ENCODE measurements at places on chromosomes 13 and 19.

DNA sequence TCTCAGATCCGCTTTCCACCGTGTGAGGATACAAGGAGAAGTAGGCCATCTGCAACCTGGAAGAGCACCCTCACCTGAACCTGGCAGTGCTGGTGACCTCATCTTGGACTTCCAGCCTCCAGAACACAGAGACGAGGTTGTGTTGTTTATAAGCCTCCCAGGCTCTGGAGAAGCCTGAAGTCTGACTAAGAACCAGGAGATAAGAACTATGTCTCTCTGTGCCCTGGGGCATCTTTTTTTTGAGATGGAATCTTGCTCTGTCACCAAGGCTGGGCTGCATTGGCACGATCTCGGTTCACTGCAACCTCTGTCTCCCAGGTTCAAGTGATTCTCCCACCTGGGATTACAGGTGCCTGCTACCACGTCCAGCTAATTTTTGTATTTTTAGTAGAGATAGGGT, 14.5 kb downstream of the FCGBP start:
- DNase-seq = no peak

GRCh38 chr13:101661839-101662238, 209.4 kb downstream of the ITGBL1 start:
- DNase-seq = no peak

DNA sequence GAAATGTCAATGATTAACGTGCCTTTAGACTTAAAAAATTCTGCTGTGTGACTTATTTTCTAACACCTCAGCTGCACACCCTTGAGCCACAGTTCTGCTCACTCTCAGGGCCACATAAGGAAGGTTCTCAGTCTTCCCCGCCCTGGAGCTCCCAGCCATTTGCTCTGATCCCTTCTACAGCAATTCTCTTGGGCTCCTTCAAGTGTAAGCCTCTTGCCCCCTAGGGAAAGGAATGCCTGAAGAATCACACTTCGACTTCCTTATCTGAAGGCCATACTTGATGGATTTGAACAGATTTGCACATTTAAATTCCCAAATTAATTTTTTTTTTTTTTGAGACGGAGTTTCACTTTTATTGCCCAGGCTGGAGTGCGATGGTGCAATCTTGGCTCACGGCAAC, 44.2 kb downstream of the RASA3 start:
- no peak for DNase-seq

DNA sequence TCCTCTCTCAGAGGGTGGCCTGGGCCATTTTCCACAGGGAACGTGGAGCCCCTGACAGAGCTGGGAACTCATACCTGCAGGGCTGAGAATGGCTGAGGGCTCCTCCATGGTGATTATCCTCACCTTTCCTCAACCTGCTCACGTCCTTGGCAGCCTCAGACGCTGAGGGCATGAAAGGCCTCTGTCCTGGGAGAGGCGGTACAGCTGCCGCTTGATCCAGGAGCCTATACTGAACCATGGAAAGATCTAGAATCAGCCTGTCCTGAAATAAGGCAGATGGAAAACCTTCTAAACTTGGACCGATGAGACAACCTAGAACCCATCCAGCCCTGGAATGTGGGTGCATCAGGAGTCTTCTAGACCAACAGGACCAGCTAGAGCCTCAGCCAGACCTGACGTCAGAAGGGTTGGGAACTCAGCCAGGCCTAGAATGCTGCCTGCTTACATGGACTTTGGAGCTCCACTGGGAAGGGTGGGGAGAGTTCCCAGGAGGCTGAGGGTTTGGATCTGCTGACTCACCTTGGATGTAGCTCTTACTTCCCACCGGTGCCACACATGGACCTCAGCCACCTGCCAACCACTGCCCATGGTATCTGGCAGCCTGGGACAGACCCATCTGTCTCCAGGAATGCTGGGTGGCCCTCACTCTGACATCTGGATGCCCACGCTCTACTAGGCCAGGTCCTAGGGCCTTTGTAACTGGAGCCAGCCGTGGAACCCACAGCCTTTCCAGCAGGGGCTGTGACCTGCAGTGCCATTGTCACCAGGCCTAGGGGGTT, 7.5 kb downstream of the KCTD15 start:
- no peak for DNase-seq

DNA sequence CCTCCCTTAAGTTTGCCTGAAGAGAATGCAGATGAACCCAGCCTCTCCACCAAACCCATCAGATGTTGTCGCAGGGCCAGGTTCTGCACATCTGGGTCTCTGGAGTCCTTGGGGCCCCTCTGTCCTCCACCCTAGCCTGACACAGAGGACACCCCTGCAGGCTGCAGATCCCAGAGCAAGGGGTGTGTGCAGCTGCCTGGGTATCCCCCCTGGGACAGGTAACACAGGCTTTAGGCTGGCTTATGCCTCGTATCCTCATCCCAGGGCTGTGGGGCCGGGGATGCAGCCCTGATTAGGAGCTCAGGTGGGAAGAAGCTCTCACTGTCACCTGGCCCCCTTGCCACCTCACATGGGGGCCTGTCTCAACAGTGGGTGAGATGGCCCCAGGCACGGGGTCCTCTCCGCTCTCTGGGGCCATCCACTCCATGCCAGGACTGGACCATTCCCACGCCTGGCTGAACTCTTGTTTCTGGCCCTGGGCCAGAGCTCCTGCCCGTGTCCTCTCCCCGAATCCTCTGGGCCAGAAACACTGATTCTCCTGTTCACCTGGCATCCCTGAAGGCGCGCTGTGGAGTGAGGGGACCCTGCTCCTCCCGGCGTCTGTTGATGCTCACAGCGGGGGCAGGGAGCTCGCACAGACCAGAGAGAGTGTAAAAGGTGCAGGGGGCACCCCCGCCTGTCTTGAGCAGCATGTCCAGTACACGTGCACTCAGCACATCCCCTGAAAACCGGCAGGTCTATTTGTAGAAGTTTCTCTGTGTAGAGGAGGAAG, 38.7 kb upstream of the TPM4 start:
- DNase-seq = no peak

GRCh38 chr13:27182844-27183497, 11.4 kb upstream of the USP12 start:
- no peak for DNase-seq

- no peak for DNase-seq
Measured at GRCh38 chr13:76512721-76513145, 373.5 kb downstream of the KCTD12 start.

DNA sequence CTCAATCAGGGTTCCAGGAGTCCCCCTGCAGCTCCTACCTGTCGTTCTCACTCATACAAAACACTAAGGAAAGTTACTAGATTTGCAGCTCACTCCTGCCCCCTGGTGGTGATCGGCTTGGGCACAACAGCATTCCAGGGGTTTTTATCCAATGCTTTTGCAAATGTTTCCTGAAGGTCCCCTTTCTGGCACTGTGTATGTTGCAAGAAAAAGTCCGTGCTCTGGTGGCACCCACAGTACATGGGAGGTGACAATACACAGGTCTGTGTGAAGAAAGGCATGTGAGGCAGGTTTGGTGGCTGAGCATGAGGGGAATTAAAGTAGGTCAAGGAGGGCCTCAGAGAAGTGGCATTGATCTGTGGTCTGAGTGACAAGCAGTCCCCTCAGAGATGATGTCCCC, 8.6 kb upstream of the TYK2 start:
- peak; percentile 72 for DNase-seq

GRCh38 chr13:74485757-74486156, 351.6 kb upstream of the KLF12 start:
- no peak for DNase-seq

DNA sequence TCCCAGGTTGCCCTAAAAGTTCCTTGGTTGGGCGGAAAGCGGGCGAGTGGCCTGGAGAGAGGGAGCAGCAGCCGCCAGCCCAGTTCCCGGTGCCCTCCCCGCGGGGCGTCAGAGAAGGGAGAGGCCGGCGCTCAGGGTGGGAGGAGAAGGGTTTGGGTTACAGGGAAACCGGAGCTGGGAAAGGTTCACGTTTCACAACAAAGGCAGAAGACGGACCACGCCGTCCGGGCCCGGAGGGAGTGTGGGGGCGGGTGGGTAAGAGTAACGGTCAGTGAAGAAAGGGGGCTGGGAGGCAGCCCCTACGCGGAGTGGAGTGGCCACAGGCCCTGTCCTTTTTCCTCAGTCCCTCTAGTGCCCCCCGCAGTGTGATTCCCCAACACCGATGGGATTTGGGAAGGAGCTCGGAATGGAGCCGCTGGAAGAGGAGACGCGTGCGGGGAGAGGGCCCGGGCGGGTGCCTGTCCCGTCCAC, 1.6 kb downstream of the SIX5 start:
- DNase-seq = no peak

DNA sequence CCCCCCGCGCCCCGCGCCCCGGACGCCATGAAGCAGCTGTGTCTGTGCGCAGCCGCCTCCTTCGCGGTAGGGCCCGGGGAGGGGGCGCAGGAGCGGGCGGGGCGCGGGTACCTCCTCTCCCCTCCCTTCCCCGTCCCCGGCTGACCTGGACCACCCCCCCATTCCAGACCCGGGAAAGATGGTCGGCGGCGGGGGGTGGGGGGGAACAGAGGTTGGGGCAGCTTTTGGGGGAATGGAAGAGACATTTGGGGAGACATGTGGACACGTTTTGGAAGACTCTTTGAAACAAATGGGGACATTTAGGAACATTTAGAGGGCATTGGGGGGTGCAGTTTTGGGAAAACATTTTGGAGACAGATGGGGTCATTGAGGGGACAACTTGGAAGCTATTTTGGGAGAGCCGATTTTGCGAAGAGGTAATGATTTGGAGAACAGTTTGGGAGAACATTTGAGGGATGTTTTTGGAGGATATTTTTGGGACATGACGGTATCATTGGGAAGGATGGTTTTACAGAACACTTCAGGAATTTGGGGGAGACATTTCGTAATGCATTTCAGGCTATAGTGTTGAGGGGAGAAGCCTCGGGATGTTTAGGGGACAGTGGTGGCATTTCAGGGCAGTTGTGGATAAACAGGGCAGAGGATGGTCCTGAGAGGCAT, 16.1 kb downstream of the ANKRD24 start:
- DNase-seq = no peak

GRCh38 chr19:53865918-53866864, 1.5 kb upstream of the MYADM start:
- DNase-seq = peak; percentile 79

- DNase-seq = no peak
Measured at GRCh38 chr13:47843005-47843404, 158.1 kb downstream of the SUCLA2 start.

DNA sequence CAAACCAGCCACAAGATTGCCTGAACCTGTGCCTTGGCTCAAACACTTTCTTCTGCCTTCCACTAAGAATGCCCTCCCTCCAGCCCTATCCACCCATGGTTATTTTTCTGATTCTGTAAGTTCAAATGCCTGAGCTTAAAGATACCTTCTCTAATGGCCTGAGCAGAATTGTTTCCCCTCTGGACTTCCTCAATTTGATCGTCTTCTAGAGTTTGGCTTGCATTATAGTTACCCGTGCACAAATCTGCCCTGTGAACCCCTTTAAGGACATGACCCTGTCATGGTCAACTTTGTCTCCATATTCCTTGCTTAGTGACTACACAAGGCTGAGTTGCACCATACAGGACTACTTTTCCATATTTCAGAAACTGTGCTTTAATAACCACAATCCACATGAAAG, 481.0 kb downstream of the FOXO1 start:
- no peak for DNase-seq

DNA sequence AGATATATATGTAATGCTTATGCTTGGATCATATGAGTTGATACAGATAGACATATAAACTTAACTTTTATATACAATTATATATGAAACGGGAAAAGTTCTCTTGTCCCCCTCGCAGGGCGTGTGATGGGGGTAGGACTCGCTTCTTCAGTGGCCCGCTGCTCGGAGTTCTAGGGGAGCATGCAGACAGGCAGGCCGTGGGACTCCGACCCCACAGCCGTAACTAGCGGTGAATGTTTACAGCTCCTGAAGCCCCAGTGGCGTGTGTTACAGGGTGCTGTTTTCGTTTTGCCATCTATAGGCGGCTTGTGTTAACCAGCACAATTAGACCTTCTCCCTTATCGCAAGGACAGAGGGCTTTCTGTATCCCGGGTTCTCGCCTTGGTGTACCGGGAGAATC, 1899.8 kb downstream of the PCDH9 start:
- no peak for DNase-seq

GRCh38 chr19:50649433-50650391, at the start of gene C19orf81:
Gene C19orf81 (plus strand): TSS chr19:50649445. CDS start chr19:50649445, 0 bp downstream.
- no peak for DNase-seq

DNA sequence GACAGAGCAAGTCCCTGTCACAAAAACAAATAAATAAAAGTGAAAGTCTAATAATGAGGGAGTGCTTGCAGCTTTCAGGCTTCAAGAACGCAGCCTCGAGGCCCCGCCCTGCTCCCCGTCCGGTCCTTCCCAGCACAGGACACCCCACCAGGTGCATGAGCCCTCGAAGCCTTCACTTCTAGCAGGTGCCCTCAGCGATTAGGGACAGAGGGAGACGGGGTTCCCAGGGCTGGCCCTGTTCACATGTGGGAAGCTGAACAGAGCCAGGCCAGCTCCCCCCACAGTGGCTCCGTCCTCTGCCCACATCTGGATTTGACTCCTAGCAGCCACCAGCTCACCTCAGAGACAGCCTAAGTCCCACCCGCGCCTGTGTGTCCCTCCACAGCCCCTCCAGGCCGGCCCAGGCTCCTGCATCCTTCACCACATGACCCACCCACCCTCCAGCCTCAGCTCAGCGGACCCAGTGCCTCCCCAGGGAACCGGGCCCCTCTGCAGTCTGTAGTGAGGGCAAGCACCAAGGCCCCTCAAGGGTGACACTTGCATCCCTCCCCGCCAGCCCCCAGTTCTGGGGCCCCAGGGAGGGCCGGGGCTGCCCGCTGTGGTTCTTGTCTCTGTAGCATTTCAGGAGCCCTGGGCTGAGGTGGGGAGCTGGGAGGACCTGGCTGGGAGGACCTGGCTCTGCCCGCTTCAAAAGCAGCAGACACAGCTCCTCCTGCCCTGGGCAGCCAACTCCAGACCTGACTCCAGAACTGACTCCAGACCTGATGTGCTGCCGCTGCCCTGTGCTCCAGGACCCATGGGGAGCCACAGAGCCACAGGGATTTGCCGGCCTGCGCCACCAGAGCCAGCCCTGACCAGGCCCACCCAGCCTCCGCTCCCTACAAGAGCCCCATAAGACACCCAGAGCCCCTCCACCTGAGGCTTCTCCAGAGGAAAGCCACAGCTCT, 27.2 kb downstream of the GPX4 start:
- DNase-seq = no peak

DNA sequence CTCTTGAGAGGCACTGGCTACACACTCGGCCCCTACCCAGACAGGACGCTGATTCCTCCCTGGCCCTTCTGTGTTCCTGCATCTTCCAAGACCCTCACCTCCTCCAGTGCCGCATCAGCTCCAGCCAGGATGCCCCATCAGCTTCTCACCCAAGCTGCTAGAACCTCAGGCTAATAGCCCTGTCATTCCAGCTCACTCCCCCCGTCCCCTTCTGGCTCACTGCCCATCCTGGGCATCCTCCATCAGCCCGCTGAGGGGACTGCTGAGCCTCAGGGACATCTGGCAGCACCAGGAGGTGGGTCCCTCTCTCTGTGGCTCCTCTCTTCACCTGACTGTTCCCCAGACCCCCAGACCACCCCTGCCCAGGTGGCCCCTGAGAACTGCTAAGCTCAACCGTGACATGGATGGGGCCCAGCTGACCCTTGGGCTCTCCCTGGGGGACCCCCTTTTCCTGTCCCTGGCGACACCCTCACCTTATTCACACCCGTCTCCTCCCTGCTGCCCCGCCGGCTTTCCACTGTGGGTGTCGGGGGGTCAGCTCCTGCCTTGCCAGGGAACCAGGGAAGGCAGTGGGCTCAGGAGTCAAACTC, 4.8 kb downstream of the FFAR3 start:
- no peak for DNase-seq
